AG08396 (cell line): ENCODE measurements at places on chromosomes 2 and 18.

DNA sequence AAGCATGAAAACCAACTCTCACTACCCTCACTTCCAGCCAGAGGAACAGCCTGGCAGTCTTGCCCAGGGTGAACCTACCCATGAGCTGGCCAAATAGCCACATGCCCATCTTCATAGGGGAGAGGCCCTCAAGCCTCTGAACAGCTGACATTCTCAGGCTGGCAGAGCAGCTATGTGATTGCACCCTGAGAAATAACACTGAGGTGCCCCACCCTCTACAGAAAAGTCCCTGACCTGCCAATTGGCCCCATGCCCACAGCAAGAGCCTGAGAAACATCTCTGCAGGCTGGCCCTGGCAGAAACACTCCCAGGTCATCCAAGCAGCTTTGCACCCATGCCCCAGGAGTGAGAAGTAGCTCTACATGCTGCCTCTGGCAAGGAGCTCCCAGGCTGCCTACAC is 127.4 kb upstream of the OTX1 start:
- DNase-seq: no peak

- DNase-seq: no peak
Measured at GRCh38 chr2:166468124-166469024, 25.7 kb downstream of the SCN7A start.

- no peak for DNase-seq
Measured at GRCh38 chr2:54709336-54709809, 14.1 kb upstream of the EML6 start.

DNA sequence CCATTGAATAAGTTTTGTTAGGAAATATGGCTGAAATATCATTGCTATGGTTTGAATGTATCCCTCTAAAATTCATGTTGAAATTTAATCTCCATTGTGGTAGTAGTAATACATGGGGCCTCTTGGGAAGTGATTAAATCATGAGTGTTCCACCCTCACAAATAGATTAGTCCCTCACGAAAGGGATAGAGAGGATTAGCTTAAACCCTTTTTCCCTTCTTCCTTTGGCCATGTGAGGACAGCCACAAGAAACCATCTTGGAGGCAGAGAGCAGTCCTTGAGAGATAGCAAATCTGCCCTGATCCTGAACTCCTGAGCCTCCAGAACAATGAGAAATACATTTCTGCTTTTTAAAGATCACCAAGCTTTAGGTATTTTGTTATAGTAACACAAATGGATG is 274.2 kb downstream of the CDH19 start:
- no peak for DNase-seq

DNA sequence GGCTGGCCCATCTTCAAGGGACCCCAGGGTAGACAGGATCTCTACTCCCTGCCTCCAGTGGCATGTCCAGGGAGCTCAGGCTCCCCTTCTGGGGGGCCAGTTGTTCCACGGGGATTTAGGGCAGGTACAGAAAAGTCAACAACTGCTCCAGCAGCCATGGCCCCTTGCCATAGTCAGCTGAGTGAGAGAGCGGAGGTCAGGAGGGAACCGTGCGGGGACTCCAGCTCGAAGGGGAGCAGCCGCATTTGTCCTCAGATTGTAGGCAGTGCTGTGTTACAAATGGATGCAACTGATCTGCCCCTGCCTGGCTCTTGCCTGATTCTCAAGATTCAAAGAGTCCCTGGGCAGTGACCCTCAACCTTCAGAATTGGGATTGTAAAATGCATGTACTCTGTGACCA is 49.9 kb downstream of the ITGB1BP1 start:
- no peak for DNase-seq
